NCI-H2081 (cell line): ENCODE measurements at places on chromosomes 12 and 14.

- DNase-seq = no peak
Observed at GRCh38 chr12:29102741-29103140, 46.3 kb upstream of the FAR2 start.

- no peak for DNase-seq
Observed at GRCh38 chr14:28765169-28765830, 1.3 kb upstream of the FOXG1 start.

GRCh38 chr14:102508774-102509745 is 516 bp downstream of the ANKRD9 start:
- DNase-seq = no peak

DNA sequence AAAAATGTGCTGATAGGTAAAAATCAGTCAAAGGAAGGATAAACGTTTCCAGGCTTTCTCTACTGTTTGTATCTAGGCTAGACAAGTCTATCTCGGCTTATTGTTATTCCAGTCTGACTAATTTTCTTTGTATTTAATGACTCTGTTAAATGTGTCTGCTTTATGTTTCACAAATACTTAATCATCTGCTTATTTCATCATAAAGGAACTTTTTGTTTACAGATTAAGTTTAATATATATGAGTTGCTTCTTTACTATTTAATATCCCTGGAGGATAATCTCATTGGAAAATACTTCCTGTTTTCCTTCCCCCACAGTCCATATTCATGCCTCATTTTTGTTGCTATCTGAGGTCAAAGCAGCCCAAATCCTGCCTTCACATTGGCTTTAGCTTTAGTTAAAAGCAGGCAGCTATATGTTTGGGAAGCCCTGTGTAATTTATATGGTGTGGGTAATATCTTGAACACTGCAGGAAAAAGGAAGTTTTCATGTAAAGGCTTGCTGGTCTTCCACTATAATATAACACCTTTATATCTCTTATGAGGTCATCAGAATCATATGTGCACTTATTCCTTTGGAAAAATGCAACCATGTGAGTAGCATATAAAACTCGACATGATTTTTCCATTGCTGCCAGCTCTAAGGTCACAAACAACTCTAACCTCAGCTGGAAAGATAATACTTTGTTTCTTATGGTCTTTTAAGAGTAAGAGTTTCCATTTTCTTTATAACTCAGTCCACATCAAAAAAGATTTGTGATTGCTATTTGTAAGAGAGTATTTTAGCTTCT is 76.8 kb downstream of the ALX1 start:
- DNase-seq = no peak

- DNase-seq = no peak
Observed at GRCh38 chr14:89454996-89455395, 38.0 kb upstream of the FOXN3 start.

DNA sequence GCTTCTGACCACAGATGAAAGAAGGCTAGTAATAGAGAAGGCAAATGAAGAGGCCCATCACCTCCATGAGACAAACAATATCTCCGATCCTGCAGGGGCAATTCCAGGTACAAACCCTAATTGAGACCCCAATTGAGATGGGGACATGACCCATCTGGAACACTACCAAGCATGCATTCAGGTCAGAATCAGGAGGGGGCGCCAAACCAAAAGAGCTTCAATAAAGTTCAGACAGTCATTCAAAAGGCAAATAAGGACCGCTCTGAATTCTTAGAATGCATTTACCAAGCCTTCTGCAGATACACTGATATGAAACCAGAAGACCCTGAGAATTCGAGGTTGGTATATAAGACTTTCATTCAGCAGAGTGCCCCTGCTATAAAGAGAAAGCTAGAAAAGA is 10.2 kb upstream of the EDDM3B start:
- DNase-seq = no peak

DNA sequence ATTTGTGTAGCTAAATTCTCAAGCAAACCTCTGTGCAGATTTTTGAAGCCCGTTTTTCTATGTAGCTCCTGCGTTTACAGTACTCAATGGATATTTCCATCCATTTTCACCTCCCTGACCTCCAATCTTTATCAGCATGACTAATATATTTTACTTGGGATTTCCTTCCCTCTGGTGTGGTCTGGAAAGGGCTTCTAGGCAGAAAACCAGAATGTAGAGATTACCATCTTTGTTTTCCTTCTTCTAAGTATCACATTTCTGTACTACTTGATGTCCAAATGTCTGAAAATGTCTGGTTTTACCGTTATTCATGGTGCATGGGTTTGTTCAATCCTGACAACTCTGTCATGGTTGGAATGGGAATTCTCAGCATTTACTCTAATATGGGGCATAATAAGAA is 907.6 kb upstream of the FLRT2 start:
- no peak for DNase-seq

DNA sequence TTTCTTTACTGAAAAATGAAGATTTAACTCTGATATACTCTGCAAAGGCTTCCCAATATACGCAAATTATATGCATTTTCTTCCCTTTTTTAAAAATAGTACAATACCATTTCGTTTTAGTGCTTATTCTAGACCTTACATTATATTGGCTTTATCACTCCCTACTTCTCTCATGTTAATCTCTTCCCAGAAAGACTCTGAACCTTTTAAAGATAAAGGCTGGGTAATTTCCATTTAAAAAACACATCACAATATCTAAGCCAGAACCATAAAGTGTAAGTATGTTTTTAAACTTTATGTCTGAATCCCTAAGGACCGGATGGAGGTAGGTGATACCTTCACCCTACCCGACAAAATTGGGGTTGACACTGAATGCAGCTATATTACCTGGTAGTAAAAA is 320.8 kb downstream of the DIO2 start:
- no peak for DNase-seq

DNA sequence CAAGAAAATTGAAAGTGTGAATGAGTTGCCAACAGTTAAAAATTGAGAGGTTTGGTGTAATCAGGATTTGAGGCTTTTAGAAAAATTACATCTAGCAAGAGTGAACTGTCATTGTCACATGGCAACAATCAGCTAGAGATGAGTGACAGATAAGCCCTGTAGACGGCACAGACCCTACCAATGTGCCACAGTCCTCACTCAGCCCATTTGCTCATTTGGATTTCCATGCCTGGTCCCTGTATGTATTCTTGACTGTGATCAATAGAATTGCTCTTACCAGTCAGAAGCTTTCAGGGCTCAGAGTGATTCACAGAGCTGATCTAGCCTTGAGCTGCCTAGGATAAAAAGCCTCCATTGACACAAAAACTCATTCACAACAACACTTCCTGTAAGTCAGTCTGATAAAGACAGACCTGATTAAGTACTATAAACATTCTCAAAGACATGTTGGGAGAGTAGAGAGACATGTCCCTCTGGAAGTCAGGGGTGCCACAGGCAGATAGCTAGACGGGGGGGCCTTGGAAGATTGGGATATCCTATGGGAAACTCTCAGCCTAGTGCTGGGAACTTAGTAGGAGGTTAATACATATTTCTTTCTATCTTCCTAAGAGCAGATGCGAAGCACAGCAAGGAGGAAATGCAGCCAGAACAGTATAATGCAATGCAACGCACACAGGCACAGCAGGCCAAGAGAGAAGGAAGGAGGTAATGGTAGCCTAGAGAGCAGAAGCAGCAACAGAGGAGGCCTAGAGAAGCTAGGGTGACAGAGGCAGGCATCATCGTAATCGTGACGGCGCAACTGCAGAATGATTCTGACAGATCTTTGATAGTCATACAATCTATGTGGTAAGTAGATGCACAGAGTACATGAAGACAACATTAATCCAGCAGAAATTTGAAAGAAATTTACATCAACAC is 2.0 kb upstream of the PELI2 start:
- DNase-seq = no peak

GRCh38 chr12:93706824-93707223 is 29.6 kb downstream of the CRADD start:
- no peak for DNase-seq

DNA sequence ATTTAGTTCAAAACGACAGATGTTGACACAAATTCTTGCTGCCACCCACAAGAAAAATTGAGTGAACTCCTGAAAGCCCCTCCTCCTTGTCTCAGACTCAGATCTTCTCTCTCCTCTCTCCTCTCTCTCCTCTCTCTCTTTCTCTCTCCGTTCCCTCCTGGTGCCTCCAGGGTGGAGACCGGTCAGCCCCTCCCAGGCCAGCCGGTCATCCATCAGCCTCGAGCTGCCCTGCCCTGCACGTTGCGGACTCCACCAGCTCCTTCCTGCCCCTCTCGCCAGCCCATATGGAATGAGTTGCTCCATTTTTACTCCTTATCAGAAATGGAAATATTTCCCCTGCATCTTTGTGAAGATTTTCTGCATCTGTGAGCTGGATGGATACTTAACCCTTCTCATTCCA is 103.8 kb downstream of the TBX5 start:
- DNase-seq = no peak

DNA sequence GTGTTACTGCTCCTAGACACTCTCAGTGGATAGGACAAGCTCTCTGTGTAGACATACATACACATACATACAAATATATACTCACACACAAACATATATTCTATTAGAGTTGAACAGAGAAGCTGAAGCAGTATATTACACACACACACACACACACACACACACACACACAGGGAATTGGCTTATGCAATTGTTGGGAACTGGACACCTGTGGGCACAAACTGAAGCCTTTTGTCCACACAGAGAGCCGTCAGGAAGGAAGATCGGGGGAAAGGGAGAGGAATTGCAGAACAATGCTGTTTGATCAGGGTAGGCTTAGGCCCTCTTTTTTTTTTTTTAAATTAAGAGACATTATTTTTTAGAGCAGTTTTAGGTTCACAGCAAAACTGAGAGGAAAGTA is 180.7 kb upstream of the DDHD1 start:
- DNase-seq = no peak

DNA sequence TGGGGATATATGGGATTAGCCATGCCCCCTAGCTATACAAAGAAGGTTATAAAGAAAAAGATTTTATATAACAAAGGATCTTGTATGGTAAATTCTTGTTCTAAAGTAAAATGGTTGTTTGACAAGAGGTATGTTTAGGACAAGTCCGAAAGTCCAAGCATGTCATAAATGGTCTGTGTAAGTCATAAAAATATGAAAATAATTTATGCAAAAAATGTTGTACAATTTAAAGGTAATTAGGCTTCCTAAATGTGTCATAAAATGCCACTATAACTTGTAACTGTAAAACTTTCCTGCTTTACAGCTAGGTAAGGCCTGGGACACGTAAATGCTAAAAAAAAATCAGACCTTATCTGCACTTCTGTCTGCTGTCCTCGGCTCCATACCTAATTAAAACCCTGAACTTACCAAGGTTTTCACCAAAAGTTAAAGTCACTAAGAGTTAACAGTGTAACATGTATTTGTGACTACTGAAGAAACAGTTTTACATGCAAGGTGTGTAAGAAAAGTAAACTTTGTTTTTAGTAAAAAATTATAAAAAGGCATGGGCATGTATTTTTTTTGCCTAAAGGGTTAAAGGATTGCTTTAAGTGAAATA is 110.0 kb upstream of the RESF1 start:
- DNase-seq = no peak

GRCh38 chr12:2698566-2698965 is 96.2 kb upstream of the FKBP4 start:
- DNase-seq = no peak

- no peak for DNase-seq
Observed at GRCh38 chr12:69816082-69816481, 8.9 kb upstream of the MYRFL start.

- DNase-seq = peak; percentile 20
Observed at GRCh38 chr14:70807898-70808415, 1.4 kb downstream of the MAP3K9 start.

DNA sequence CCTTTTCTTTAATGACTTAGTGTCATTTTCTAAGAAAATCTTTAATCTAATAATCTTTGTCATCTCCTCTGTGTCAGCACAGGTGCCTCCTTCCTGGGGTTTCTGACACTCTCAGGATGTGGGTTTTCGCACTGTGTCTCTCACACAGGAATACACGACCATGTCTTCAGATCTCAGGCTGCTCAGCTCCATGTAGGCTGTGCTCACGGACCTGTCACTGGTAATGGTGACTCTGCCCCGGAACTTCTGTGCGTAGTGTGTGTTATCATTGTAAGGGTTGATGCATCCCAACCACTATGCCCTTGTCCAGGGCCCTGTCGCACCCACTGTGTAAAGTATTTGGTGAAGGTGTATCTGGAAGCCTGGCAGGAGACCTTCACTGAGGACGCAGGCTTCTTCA is 647.8 kb downstream of the TMEM121 start:
- DNase-seq = no peak

GRCh38 chr12:80186727-80187217 is 87.4 kb downstream of the OTOGL start:
- peak; percentile 82 for DNase-seq

DNA sequence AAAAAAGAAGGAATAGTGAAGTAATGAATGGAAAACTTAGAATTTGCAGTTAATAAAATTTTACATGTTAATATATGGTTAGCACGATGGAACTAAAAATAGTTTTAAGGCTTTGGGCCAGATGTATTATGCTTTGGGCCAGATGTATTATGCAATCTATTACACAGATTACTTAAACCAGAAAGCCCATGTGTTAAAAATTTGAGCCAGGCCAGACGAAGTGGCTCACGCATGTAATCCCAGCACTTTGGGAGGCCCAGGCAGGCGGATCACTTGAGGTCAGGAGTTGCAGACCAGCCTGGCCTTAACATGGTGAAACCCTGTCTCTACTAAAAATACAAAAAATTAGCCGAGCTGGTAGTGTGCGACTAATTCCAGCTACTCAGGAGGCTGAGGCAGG is 17.2 kb downstream of the IFT81 start:
- no peak for DNase-seq

DNA sequence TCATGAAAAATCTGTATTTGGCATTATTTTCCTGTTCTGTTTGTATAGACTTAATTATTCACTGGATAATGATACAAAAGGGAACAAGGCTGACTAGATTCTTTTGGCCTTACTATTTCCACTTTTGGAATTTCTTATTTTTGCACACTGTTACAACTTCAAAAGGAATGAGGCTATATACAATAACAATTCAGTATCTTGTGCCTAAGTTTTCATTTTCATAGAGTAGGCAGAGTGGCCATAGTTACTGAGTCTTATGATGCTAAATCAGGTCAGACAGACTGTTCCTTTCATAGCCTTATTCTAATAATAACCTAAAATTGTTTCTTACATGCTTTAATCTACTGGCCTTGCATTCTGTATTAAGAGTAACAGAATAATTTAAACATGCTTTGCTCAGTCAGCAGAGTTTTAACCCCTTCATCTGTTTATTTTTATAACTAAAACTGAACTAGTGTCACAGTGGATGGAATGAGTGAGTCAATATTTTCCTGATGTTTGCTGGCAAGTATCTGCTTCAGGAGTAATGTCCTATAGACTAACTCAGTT is 10.5 kb downstream of the TTC8 start:
- DNase-seq = no peak
